Dorsolateral prefrontal cortex (tissue), 122 donors: ENCODE measurements at places on chromosomes 16 and 17.
A peak's percentile ranks its signal among the peaks of the same experiment; 100 is the strongest.

DNA sequence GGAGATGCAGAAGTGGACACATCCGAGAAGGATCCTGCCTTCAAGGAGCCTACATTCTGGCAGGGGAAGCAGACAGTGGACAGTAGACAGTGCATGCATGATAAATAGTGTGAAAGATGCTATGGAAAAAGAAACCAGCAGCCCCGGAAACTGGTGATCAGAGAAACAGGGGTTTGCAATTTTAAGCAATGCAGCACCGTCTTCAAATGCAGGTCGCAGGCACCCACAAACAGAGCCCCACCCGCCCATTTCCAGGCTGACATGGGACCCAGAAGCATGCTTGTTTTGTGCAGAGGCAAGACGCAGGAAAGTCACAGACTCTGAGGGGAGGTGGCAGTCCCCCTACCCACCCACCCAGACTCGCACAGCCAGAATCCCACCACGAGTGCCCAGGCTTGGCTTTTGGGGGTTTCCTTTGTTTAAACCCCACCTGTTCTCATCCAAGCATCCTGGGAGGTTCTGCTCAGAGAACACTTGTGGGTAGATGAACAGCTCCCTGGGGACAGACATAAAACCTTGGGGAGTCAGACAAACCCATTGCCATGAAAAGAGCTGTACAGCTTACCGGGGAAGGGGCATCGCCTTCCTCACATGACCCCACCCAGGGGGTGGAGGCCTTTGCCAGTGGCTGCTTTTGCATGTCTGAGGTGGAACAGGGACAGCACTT lies 114.3 kb downstream of the MGAT5B start:
- DNase-seq: no peak

GRCh38 chr16:65919145-65919985 lies 447.1 kb upstream of the CDH5 start:
- DNase-seq: no peak

GRCh38 chr16:49129935-49130334 lies 151.7 kb downstream of the CBLN1 start:
- DNase-seq: no peak

GRCh38 chr16:53058882-53059281 lies 4.1 kb downstream of the CHD9 start:
- DNase-seq: no peak

- DNase-seq: no peak
Measured at GRCh38 chr17:67420994-67421393, 43.9 kb downstream of the PITPNC1 start.

DNA sequence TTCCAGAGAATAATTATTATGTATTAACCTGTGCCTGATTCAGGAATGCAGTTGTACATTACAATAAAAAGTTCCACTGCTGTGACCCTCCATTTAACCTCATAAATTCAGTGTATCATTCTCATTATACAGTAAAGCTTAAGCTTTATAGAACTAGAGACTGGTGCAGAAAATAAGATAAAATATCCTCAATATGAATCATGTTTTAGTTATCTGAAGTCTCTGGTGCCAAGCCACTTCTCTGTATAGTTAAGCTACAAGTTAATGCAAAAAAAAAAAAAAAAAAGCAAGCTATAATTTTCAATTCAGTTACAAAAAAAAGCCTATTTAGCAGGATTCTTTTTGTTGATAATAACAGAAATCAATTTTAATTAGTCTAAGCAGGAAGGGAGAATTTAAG lies 22.4 kb upstream of the SMIM36 start:
- DNase-seq: no peak

- DNase-seq: no peak
Measured at GRCh38 chr17:7034955-7035590, 742 bp upstream of the SLC16A13 start.

DNA sequence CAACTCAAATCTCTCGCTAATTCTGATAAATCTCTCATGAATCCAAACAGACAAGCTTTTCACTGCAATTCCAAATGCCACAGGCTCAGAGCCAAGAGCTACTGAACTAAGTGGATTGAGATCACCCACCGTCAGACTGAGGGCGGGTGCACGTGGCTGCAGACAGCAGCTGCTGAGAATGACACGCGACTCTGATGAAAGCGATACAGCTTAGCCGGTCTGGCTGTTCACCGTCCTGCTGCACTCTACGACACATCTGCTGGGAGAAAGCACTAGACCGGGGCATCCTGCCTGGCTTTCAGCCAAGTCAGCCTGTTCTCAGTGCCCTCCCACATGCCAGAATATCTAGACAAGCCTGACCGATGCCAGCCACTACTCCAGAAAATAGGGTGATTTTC lies 42.6 kb downstream of the KLHDC4 start:
- peak; percentile 65 for DNase-seq

DNA sequence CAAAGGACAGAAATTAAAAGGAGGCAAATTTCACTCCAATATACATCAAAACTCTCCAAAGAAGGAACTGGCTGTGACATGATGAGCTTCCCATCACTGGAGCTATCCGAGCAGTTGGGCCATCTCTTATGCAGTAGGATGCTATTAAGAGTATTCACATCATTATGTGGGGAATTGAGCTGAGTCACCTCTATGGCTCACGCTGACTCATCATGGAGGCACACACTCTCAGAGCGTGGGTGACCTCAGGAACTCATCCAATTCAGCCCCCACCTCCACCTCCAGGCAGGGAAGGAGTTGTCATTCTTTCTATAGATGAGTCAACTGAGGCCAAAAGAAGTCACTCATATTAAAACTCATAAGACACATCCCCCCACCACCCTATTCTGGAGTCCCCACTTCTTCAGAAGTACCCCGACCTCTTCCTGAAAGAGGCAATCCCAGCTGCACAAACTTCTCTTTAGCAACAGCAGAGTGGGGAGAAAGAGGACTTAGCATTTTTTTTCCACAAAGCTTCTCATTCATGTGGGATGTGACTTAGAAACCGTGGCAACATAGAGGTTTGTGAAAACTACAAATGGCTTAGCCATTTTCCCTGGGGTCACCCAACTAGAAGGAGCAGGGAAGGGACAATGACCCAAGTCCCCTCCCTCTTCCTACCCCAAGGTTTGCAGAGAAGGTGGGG lies 32.5 kb downstream of the ABCC12 start:
- DNase-seq: no peak

DNA sequence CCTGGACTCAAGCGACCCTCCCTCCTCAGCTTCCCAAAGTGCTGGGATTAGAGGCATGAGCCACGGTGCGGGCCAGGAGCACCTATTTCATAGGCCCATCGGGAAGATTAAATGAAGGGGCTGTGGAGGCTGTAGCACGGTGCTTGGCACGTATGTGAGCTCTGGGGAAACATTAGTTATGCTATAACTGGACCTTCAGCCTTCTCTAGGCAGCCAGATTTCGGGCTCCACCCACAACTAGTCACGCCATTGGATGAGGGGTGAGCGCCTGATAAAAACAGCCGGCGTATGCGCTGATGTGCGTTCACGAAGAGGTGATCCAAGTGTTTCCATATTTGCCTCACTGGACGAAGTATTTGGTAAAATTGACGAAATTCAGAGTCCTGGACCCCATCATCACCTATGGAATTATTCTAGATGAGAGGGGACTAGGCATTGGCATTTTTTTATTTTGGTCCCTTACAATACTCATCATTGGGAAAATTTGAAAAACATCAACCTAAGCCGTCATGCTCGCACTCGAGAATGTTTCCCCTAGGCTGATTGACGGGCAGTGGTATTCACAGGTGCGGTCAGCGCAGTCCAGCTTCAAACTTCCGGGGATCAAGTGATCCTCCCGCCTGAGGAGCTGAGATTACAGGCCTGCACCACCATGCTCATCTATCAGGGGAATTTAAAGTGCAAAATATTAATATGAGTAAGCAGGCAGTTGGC lies 1.8 kb upstream of the ANKRD11 start:
- DNase-seq: no peak

DNA sequence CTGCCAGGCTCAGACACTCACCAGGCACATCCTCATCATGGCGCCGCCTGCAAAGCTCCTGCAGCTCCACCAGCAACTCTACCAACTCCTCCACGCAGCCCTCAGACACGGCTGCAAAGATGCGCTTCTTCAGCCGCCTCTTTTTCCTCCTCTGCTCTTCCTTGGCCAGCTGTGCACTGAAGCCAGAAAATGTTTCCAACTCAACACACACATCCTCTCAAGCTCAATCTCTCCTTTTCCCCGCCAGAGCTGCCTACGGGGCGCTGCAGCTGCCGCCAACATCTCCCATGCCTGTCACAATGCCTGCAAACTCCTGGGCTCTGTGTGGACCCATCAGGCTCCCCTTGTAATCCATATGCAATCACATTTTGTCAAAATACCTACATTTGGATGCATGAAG lies 14.2 kb downstream of the TRPV3 start:
- no peak for DNase-seq

- DNase-seq: no peak
Measured at GRCh38 chr17:21458054-21458453, 81.9 kb downstream of the KCNJ12 start.

- no peak for DNase-seq
Measured at GRCh38 chr16:11339075-11339474, 6.2 kb upstream of the RMI2 start.

DNA sequence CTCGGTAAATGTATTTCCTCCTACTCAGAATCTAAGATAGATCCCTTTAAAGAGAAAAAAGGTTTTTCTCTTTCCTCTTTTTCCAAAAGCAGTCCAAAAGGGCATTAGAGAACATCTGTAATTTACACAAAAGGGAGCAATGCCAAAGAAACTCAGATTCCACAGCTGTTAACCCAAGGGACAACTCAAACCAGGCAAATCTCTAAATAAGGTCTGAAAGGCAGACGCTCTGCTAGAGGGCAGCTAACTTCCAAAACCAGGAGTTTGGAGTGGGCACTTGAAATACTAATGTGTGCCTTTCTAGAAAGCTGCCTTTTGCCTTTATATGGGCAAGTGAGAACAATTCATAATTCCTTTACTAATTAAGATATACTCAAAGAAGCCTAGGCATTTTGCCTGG lies 435.7 kb downstream of the ZFHX3 start:
- no peak for DNase-seq
